ENCODE measurements at places on chromosomes 6 and 20.
A peak's percentile ranks its signal among the peaks of the same experiment; 100 is the strongest.

- no peak for DNase-seq
These were observed 13.1 kb downstream of the MTHFD1L start for GRCh38 chr6:150878347-150879213.

DNA sequence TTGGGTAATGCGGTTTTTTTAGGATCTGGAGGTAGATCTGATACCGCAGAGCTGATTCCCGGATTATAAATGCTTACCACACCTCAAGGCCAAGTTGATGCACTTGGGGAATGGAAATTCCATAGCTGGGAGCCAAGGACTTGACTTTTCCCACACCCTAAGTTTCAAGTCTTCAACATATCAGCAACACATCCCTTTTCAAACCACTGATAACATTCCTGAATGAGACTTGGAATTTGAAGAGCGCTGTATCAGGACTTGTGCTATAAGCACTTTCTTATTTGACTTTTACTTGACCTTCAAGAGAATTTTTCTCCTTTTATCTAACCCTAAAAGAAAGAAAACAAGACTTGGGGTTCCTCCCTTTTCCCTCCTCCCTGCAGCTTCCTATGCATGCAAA is 90.6 kb upstream of the NAA20 start:
- no peak for DNase-seq

DNA sequence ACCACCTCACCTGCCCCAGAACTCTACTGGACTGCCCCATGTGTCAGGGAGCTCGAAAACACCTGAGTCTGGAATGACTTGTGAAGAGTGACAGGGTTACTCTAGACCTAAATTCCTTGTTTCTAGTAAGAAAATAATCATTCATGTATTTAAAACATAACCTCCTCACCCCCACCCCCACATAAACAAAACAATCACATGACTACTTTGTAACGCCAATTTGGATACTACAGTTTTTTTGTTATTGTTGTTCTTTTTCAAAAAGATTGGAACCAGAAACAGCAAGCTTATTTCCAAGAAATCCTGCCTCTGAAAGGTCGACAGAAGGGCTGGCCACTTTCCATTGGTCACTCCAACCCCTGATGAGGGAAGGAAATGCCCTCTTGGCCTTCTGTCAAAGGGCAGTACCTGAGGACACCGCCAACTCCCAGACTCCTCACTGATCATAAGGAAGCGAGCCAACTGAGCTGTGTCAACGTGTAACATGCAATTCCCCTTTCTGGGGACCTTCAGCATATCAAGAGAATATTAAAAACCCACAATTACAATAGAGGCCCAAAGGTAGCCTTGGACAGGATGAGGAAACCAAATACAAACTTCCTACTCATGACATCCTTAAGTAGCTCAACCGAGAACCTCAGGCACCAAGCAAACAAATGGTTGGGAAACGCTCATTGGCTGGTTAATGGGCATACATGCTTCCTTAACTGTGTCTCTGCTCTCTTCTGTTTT is 2.6 kb downstream of the MCUR1 start:
- DNase-seq = no peak

- peak; percentile 10 for DNase-seq
These were observed 120.1 kb downstream of the CLIC5 start for GRCh38 chr6:45895569-45895968.

- no peak for DNase-seq
These were observed 138.1 kb downstream of the RFPL4B start for GRCh38 chr6:112485120-112485826.

- DNase-seq = no peak
These were observed 48.6 kb downstream of the TCP11 start for GRCh38 chr6:35092362-35093117.

- DNase-seq = no peak
These were observed 109.1 kb downstream of the DACT2 start for GRCh38 chr6:168210239-168211105.

DNA sequence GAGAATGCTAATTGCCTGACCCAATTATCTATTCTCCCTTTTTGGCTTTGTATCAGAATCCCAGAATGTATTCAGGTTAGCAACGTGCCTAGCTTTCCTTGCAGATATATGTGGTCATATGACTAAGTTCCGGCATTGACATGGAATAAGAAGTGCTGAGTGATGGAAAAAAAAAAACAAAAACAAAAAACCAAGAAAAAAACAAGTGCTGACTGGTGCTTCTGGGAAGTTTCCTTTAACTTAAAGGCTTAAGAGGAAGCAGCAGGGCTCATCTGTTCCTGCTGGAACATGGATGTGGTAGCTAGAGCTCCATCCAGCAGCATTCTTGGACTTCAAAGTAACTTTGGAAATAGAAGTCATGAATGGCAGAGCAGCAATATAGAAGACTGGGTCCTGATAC is 10.4 kb upstream of the RPF2 start:
- no peak for DNase-seq

GRCh38 chr20:1631309-1632151 is 11.7 kb upstream of the SIRPB1 start:
- DNase-seq = no peak

GRCh38 chr6:54519161-54519560 is 210.9 kb downstream of the TINAG start:
- DNase-seq = no peak

- no peak for DNase-seq
These were observed 20.7 kb upstream of the PHACTR3 start for GRCh38 chr20:59583428-59584277.

- DNase-seq = no peak
These were observed 61.4 kb downstream of the WDR27 start for GRCh38 chr6:169640351-169640852.

DNA sequence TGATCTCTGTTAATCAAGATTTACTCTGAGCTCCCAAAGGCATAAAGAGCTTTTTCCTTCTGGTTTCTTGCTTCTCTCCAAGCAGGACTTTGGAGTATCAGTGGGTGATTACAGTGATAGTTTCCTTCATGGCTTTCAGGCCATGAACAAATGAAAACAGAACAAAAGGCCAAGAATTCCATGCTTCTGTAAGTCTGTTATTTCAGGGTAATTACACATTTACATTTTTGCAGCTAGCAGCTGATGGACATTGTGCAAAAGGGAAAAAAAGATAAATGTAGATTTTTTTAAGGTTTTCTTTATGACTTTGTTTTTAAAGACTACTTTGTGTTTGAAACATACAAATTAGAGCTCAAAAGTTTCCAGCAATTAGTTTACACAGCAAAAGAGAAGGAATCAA is 441.6 kb downstream of the PLCB1 start:
- DNase-seq = no peak

GRCh38 chr6:169809386-169809785 is 58.0 kb downstream of the ERMARD start:
- DNase-seq = no peak

DNA sequence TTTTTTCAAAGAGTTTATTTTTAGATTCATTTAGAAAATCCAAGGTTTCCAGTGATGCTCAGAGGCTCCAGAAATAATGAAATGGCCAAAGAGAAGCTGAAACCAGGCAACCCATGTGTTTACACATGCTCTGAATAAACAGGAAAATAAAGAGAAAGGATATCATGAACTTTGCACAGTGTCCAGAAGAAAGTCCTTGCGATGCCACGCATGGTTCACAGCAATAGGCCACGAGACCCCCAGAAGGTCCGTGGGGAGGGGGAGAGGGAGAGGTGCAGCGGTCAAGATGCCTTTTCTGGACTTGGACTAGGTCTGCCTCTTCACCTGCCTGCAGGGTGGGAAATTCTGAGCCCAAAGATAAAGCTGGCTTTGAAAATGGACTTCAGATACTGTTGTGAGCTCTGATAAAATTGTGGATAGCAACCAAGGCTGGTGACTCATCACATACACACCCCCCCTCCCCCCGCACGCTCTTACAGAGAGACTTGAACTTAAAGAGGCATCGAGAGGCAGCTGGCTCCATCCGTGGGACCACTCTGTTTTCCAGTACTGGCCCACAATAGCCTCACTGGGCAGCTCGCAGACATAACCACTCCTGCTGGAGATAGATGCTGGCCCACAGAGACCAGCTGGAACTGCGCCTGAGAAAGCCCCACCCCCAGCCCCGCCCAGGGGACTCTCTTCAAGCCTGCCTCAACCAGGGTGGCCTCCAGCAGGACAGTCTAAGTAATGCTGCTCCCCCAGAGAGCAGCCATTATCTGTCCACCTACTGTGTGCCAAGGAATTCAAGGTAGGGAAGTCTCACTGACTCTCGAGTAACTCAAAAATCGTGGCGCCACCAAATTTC is 21.2 kb upstream of the NFATC2 start:
- no peak for DNase-seq

GRCh38 chr6:88970301-88970700 is 6.9 kb upstream of the RNGTT start:
- no peak for DNase-seq

GRCh38 chr6:139030228-139030963 is 1.9 kb downstream of the ABRACL start:
- no peak for DNase-seq

DNA sequence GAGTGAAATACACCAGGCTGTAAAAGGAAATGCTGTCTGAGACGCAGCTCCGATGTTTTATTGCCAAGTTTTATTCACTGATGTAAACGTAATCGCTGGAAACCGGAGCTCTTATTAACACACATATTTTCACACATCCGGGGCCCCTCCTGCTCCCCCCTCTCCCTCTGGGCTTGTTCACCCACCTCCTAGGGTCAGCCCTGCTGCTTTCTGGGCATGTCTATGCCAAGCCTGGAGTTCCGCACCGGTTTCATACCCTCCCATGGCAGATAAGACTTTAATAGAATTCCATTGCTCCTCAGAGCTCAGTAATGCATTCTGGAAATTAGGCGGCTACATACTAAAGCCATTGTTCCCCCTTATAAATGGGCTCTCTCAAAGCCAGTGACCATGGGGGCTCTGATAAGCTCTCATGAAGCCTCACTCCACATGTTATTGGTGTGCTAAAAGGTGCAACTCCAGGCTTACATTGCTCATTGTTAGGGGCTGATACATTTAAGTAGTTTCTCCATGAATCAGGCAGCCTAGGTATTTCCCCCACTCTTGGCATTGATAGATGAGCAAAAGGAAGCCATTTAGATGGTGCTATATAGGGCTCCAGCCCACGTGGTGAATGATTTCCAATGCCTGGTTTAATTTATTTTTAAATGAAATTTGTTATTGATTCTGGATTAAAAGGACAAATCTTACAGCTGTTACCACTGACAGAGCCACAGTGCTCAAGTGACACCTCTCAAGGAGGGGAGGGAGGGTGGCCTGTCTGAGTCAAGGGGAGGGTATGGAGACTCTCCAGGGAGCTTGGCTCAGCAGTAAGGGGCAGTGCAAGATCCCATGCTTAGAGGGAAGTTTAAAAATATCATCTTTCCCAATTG is 4.5 kb upstream of the VSTM2L start:
- DNase-seq = no peak

DNA sequence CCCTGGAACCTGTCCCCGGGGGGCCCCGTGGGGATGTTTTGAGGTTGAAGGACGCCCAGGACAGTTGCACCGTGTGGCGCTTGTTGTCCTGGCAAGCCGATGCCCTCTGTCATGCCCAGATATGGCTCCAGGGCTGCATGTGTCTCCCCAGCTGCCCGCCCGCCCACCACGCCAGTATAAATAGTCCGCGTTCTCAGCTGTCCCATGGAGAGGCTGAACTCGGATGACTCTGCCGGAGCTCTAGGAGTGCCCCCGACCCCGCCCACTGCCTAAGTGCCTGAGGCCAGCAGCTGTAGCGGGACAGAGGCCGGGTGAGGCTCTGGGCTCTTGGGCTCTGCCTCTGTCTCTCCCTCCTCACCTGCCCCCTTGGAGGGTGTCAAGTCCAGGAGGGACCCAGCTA is 83.0 kb upstream of the GATA5 start:
- no peak for DNase-seq

- DNase-seq = no peak
These were observed 132.1 kb downstream of the AIG1 start for GRCh38 chr6:143192766-143193165.

- DNase-seq = no peak
These were observed 657.7 kb downstream of the PHF3 start for GRCh38 chr6:64293298-64293697.

GRCh38 chr6:42028234-42029061 is 21.9 kb upstream of the TAF8 start:
- DNase-seq = no peak

GRCh38 chr6:125835221-125835744 is 44.5 kb downstream of the NCOA7 start:
- no peak for DNase-seq

- DNase-seq = no peak
These were observed 688.4 kb downstream of the HTR1B start for GRCh38 chr6:76774781-76775384.

DNA sequence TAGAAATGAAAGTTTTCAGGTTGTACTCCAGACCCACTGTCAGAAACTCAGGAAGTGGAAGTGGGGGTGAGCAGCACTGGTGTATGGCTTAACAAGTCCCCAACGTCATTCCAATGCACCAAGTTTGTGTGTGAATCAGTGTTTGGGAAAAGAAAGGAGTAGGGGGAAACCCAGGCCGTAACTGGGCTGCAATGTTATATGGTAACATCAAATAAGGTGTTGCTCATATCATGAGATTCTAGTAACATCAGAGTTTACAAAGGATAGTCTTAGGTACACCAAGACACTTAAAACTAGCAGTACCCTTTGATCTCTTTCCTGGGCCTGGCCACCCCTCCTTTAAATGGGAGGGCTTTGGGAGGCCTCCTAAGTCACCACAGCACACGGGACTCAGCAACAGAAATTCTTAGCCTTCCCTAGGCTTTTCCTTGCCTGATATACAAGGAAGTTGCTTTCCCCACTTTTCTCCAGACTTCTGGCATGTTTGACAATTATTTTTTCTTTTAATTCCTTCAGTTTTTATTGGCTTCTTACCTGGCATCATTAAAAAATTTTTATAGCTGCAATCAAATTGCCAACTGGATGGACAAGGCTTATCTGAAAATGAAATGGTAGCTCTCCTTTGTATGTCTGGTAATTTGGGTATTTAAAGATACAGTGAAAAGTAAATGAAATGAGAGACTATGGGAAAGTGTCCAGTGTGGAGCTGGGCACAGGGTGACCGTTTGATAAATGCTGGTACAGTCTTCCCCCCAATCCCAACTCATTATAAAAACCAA is 15.1 kb downstream of the E2F3 start:
- no peak for DNase-seq

GRCh38 chr6:69813508-69813907 is 16.7 kb upstream of the LMBRD1 start:
- no peak for DNase-seq

DNA sequence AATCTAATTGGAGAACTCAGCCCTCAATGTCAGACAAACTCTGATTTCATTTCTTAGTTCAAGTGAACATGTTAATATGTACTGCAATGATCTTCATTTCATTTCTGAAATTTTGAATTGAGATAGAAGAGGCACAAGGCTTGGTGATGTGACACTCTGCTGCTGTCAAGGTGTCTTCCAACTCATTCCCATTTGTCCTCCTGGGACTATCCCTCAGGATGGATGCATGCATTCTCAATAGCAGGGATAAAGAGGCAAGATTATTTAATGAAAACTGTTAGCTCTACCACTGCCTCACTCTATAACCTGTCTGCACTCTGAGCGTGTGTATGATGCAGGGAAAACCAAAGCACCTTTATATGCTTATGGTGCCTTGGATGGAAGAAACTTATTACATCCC is 78.7 kb downstream of the PLCB1 start:
- DNase-seq = no peak

DNA sequence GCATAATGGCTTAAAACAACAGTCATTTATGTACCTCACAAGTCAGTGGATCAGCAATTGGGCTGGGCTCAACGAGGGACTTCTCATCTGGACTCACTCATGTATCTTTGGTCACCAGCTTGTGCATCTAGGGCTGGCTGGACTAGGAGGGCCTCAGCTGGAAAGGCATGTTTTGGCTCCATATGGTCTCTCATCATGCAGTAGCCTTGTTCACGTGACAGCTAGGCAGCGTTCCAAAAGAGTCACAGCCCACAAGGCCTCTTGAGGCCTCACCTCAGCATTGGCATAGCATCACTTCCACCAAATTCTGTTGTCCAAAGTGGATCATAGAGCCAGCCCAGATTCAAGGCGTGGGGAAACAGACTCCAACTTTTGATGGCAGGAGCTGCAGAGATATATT is 110.1 kb downstream of the MAFB start:
- DNase-seq = no peak

Measured in T-helper 2 cell (primary cell).